ENCODE measurements at places on chromosomes 4 and X.

- DNase-seq, result peak; percentile 25
Measured at GRCh38 chr4:89434364-89434988, 126.9 kb upstream of the GPRIN3 start.

- no peak for DNase-seq
Measured at GRCh38 chrX:129655547-129656249, 942 bp upstream of the APLN start.

GRCh38 chrX:86237482-86237881 is 89.2 kb downstream of the DACH2 start:
- no peak for DNase-seq

DNA sequence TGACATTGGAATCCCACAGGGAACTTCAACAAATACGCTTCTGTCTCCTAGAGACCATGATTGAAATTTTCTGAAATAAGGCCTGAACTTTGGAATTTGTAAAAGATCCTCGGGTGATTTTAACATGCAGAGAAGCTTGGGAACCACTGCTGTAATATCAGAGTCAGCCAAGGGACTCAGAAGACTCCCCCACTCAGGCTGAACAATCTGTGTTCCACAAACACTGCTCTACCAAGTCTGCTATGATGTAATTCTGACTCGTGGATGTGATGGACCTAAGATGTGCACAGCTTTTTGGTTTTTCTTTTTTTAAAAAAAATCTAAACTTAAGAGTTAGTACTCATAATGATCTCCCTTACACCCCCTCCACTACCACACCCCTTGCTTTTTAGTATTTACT is 26.0 kb downstream of the LRP2BP start:
- DNase-seq, result no peak

DNA sequence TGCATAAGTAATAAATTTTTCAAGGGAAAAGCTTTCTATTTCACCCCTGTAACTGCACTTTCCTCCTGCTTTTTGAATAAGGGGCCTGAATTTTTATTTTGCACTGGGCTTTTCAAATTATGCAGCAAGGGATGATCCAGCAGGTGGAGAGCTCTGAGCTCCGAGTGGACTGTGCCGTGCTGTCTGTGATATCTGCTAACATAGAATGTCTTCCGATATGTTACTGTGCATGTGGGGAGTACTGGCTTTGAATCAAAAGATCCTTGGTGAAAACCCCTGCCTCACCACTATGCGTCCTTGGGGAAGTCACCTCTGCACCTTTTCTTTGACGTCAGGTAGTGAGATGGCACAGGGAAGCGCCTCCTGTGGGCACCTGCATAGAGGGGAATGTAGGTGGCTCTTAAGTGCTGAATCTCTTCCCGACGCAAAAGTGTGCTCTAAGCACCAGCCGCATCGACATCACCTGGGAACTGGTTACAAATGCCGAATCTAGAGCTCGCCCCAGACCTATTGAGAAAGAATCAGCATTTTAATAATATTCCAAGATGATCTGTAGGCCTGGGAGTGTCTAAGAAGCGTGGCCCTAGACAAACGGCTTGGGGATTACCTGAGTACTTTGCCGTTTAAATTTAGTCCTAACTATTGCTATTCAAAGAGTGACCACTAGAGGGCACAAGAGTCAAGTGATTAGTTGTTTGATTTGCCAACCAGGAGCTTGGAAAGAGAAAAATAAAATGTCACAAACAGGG is 19.2 kb upstream of the WFS1 start:
- peak; percentile 43 for DNase-seq
